ENCODE measurements at places on chromosomes 11 and 22.

- DNase-seq, result no peak
Observed at GRCh38 chr11:16293204-16293681, 63.1 kb downstream of the SOX6 start.

GRCh38 chr11:130580372-130580771 is 131.9 kb downstream of the ADAMTS15 start:
- no peak for DNase-seq

GRCh38 chr11:125499563-125499962 is 3.5 kb upstream of the FEZ1 start:
- DNase-seq, result no peak

DNA sequence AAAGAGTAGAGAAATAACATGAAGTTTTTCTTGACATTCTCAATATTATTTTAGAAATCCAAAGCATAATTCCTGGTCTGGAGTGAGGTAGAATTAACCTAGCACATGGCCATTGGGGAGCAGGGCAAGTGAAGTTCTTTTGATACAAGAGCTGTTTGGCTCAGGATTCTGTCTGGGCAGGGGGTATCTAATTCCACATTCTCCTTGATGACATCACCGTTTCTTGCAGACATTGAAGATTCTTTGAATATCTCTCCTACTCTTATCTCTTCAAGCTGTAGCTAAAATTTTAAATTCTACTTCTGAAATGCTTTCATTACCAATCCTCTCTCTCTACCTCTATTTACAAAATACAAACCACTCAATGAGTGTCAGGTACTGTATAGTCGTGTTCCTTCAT is 138.2 kb upstream of the TENM4 start:
- no peak for DNase-seq

- DNase-seq, result no peak
Observed at GRCh38 chr11:75454987-75455386, 22.0 kb upstream of the KLHL35 start.

DNA sequence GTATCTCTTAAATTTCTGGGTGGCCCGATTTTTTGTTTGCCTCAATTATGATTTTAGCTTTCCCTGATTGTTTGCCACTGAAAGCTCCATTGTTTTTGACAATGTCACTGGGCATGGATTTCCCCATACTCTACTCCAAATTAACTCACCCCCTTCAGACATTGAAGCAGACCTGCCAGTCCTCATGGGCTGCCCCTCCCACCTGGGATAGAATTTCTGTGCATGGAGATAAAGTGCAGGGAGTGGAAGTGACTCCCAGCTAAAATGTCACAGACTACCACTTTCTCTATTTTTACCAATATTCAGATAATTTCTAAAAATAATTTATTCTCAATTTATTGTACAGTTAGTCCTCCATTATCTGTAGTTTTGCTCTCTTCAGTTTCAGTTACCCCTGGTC is 79.1 kb upstream of the CLPB start:
- no peak for DNase-seq

GRCh38 chr11:85359859-85360258 is 267.3 kb downstream of the DLG2 start:
- DNase-seq, result no peak

GRCh38 chr11:1531449-1532013 is 40.5 kb downstream of the DUSP8 start:
- DNase-seq, result no peak

- DNase-seq, result no peak
Observed at GRCh38 chr11:28108958-28109357, 770 bp downstream of the METTL15 start.

All from activated naive CD8-positive, alpha-beta T cell treated with anti-CD3 and anti-CD28 coated beads, Interleukin-2, amount 50 U/mL, for 24 hours (primary cell).